ENCODE measurements at places on chromosomes 5 and 9.

GRCh38 chr9:87276327-87276841 is 221.3 kb upstream of the DAPK1 start:
- no peak for DNase-seq

DNA sequence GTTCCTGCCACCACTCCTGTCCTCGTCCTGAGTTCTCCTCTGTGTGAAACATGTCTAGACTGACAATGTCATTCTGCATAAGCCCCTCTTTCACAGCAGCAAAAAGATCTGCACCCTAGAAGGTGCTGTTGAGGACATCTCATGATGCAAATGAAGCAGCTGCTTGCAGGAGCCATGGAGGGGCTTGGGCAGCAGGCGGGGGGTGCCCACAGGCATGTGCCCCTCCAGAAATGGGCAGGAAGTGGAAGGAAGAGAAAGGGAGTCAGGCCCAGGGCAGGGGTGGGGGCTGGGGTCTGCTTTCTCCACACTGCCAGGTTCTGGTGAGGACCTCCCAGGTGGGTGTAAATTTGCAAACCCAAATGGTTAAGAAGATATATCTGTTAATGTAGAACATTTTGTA is 54.5 kb upstream of the KCNMB1 start:
- no peak for DNase-seq

DNA sequence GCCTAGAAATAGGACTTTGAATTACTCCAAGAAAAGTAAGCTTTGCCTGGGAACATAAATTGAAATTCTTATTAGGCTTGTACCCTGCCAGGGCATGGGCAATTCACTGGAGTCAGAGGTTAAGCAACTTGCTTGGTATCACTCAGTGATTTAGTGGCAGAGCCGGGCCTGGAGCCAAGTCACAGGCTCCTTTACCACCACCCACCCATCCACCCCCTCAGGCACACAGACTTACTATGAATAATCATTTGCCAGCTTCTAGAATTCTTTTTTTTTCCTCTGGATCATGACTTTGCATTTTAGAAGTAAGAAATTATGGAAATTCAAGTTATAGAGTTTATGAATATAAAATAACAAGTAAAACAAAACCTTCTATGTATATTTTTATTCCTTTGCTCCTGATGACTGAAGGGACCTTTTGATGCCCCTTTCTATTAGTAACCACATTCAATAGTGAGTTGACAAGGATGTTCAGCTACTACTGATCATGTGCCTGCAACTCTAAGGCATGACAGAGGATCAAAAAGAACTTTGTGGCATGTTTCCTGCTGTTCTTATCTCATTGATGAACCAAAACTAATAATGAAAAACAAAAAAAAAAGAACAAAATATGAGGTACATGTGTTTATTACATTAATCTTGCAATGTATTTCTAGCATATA is 614.7 kb downstream of the TLR4 start:
- DNase-seq: no peak

GRCh38 chr9:97591535-97591934 is 41.6 kb downstream of the TSTD2 start:
- DNase-seq: no peak

DNA sequence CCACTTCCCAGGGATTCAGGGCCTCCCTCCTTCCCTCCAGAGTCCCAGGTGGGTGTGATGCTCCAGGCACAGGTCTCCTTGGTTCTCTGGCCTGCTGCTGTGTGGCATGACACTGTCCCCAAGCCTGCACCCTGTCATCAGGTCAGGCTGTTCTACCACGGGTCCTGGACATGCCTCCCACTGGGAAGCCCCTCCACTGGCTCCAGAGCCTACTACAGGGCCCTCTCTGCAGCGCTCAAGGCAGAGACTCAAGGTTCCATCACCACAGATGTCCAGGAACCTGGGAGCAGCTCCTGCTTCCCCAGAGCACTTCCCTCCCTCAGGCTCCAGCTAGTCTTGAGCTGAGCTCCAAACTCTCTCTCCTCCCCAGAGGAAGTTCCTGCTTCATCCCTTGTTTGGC is 237.3 kb downstream of the PBX3 start:
- no peak for DNase-seq

- no peak for DNase-seq
Measured at GRCh38 chr5:54775645-54776044, 209.7 kb downstream of the ESM1 start.

DNA sequence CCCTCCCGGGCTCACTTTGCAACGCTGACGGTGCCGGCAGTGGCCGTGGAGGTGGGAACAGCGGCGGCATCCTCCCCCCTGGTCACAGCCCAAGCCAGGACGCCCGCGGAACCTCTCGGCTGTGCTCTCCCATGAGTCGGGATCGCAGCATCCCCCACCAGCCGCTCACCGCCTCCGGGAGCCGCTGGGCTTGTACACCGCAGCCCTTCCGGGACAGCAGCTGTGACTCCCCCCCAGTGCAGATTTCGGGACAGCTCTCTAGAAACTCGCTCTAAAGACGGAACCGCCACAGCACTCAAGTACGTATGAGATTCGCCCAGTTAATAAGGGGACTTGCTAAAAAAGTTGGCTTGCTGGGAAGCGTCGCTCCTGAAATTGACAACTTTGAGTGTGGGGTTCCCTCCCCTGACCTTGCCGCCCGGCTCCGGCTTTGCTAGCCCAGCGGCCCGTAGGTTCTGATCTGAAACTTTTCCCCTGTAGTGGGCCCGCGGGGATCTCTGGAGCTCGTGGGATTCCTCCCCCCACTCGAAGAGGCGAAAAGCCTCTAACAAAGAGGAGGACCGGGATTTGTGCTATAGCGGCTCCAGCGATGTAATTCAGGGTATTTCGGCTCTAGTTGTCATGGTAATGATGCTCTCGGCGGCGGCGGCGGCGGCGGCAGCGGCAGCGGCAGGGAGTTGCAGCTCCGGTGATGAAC is 572 bp downstream of the NR4A3 start:
- peak; percentile 79 for DNase-seq

DNA sequence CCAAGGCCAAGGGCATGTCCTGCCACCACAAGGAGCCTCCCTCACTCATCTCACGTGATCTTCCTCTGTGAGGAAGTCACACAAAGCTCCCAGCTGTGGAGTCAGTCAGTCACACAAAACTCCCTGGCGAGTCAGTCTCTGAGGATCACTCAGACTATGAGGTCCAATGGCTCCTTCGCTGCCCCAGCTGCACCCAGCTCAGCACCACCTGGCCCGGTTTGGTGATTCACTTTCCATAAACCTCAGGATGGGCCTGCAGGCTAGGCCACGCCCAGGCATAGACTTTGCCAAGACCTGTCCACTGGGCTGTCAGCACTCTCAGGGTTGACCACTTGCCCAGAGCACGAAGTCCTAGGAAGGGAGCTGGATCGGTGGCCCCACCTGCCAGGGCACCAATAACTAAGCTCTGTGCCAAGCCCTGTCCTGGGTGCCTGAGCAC is 233.8 kb downstream of the HSPA4 start:
- DNase-seq: no peak

GRCh38 chr5:176901260-176902101 is 2.3 kb upstream of the HK3 start:
- peak; percentile 51 for DNase-seq

DNA sequence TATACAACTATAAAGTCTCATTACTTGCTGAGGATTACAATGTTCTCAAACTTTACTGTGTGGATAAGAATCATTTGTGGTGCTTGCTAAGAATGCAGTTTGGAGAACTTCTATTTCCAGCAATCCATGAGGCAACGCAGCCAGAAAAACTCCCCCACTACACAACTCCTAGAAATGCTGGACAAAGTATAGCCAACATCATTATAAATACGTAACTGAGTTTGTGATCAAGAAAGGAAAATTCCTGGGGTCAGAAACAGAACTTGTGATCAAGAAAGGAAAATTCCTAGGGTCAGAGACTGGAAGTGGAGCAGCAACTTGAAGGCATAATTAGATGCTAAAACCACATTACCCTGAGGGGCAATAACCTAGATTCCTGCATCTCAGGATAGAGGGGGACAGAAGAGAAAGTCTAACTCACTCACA is 81.1 kb downstream of the MAT2B start:
- DNase-seq: no peak

- DNase-seq: no peak
Measured at GRCh38 chr9:80720579-80720978, 968.8 kb downstream of the TLE1 start.

DNA sequence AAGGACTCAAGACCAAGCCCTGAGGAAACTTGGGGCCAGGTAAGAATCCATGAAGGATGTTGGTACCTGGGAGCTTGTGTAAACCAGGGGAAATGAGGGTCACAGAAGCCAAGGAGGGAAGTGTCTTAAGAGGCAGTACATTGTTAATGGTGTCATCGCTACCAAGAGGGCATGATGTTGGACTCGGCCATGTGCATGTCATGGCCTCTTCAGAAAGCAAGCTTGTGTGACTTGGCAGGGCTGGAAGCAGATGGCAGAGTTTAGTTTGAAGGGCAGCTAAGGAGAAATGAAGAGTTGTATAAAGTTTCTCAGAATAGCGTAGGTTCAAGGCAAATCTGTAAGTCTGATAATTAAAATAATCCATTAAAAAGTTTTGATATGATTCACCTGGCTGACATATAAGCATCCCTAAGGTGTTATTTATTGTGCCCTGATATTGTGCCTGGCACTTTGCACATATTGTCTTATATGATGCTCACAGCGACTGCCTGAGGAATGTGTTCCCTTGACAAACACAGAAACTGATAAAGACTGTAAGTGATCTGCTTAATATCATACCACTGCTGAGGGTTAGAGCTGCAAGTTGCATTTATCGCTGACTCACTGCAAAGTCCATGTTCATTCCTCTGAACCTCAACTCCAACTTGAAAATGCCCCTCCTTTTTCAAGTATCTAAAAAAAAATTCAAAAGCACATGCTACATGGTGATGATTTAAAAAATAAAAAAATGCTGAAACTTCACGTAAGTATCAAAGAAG is 81.3 kb upstream of the PTPN3 start:
- no peak for DNase-seq

DNA sequence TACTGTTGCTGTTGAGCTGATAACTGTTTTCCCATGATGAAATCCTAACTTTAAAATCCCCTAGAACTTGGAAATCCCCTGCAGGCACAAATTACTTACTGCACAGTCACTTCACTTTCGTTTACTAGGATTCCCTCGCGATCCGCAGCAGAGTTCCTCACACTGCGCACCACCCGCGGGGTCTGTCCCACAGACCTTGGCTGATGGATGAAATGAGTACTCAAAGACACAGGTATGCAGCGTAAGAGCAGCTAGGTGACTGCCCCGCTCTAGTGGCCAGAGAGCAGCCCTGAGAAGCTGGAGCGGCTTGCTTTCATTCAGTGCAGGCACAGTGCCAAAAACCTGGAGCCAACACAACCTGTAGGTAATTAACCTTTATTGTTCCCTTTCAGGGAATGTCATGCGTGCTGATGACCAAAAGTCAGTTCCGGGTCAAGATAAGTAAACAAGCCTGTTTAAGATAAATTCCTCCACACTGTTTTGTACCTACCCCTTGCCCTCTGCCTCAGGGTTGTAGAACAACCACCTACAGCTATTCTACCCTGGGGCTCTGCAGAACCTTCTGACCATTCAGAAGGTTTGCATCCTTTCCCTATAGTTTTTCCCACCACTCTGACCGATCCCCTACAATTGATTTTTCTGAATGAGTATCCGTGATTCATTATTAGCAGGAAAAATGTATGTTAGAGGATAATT is 191.2 kb downstream of the CDH9 start:
- DNase-seq: no peak

GRCh38 chr9:30482499-30482898 is 1901.9 kb upstream of the ACO1 start:
- DNase-seq: no peak

- DNase-seq: no peak
Measured at GRCh38 chr5:80502800-80503199, 14.9 kb downstream of the FAM151B start.

GRCh38 chr5:93092349-93093105 is 488.5 kb downstream of the NR2F1-AS1 start:
- DNase-seq: no peak

DNA sequence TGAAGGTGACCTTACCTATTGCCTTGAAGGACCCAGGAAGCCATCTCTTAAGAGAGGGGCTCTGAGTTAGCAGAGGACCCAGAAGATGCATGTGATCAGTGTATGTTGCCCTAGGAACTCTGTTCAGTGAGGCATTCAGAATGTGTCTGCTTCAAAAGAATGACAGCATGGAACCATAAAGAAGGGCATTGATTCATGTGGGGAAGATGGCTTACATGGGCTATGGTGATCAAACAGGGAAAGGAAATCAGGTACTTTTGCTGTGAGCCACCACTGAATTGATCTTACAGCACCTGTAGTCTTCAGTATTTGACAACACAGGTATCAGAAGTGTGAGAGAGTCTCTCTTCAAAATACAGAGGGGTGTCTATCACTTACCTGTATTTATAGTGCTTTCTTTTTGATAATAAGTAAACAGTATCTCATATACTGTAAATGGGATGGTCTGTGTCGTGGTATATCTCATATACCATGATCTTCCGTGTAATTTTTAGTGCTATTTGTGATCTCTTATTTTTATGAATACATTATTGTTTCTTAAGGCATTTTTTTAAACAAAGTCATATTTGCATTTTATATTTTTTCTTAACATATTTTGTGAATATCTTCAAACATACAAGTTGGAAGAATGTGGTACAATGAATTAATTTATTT is 57.0 kb downstream of the FOCAD start:
- DNase-seq: no peak

GRCh38 chr5:135173662-135174290 is 139.7 kb upstream of the PITX1 start:
- DNase-seq: no peak

DNA sequence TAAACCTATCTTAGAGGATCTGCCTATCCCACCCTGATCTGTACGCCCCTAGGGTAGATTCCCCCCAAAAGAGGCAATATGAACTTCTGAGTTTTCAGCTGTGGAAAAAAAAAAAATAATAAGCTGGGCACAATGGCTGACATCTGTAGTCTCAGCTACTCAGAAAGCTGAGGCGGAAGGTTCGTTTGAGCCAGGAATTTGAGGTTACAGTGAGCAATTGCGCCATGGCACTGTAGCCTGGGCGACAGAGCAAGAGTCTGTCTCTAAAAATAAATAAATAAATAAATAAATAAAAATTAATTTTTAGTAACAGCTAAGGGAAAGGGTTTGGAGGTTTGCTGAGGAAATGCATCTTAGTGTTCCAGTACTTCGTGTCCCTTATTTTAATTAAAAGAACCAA is 21.1 kb upstream of the SLC28A3 start:
- no peak for DNase-seq

GRCh38 chr9:36878986-36879982 is 154.8 kb downstream of the PAX5 start:
- peak; percentile 65 for DNase-seq

DNA sequence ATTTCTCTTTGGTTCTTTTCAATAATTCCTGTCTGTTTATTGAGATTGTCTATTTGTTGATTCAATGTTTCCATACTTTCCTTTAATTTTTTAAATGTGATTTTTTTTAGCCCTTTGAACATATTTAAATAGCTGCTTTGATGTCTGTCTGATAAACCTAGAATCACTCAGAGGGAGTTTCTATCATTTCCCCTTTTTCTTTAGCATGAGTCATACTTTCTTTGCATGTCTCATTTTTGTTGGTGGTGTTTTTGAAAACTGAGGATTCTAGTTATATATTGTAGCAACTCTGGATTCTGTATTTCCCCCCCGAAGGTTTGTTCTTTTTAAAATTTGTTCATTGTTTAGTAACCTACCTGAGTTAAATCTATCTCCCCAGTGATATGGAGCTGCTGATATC is 24.2 kb upstream of the ZNF618 start:
- no peak for DNase-seq

Measured in activated CD8-positive, alpha-beta memory T cell treated with anti-CD3 and anti-CD28 coated beads, Interleukin-2, amount 50 U/mL, for 48 hours (primary cell).